ENCODE measurements at places on chromosomes 16 and 17.

- no peak overlapping the region for H3K4me3 ChIP-seq
- H3K4me1 ChIP-seq = no peaks in the 10 kb centered on the region
- no peaks in the 10 kb centered on the region for H3K27me3 ChIP-seq
Measured at GRCh38 chr17:45338023-45338781, 21.4 kb upstream of the MAP3K14 start.

- H3K4me1 ChIP-seq = no peaks in the 10 kb centered on the region
- H3K36me3 ChIP-seq = no peaks in the 10 kb centered on the region
- DNase-seq = no peak
- H3K27ac ChIP-seq = no peak overlapping the region
- H3K27me3 ChIP-seq = no peaks in the 10 kb centered on the region
Measured at GRCh38 chr16:55444754-55445485, 34.1 kb upstream of the MMP2 start.

- H3K4me1 ChIP-seq = no peaks in the 10 kb centered on the region
- no peaks in the 10 kb centered on the region for H3K36me3 ChIP-seq
- no peaks in the 10 kb centered on the region for H3K27me3 ChIP-seq
- H3K27ac ChIP-seq = no peak overlapping the region
- no peak for DNase-seq
Measured at GRCh38 chr16:4924593-4925292, 12.2 kb downstream of the PPL start.

GRCh38 chr16:997440-998051 is 16.0 kb downstream of the SOX8 start:
- peak overlapping the region; percentile 51 for H3K4me3 ChIP-seq
- no peaks in the 10 kb centered on the region for H3K27me3 ChIP-seq
- H3K4me1 ChIP-seq = peaks cover 38% of the 10 kb centered on the region
- DNase-seq = peak; percentile 38

- H3K4me1 ChIP-seq = peaks cover 18% of the 10 kb centered on the region
- H3K4me3 ChIP-seq = no peak overlapping the region
- DNase-seq = peak; percentile 58
- no peaks in the 10 kb centered on the region for H3K27me3 ChIP-seq
- peak overlapping the region; percentile 50 for H3K27ac ChIP-seq
Measured at GRCh38 chr17:65173284-65173793, 36.2 kb downstream of the RGS9 start.

DNA sequence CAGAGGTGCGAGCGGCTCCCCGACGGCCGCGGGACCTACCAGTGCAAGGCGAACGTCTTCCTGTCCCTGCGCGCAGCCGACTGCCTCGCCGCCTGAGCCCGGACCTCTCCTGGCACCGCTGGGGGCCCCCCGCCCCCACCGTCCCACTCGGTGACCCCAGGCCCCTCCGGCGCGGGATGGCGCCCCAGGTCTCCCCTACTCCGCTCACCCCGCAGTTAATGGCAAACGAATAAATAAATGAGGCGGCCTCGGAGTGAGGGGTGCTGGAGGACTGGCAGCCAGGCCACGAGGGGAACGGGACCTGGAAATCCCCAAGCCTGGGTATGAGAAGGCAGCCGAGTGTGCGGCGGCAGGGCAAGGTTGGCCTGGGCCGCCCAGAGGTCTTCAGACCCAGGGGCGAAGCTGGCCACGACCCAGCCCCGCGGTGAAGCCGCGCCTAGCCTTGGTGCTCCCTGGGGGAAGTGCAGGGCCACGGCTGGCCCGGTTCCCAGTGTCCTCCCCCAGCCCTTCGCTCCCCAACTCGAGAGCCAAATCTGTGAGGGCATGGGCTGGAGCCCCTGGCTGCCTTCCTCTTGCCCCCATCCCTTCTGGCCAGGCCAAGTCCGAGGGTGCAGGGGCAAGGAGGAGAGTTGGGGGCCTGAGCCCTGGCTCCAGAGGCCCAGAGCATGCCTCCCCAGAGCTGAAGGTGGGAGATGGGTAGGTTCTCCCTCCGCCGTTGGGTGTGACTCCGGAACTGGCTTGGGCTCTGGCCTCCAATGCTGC is 796 bp downstream of the NPB start:
- no peak overlapping the region for H3K4me3 ChIP-seq
- no peak overlapping the region for H3K27ac ChIP-seq
- DNase-seq = no peak

DNA sequence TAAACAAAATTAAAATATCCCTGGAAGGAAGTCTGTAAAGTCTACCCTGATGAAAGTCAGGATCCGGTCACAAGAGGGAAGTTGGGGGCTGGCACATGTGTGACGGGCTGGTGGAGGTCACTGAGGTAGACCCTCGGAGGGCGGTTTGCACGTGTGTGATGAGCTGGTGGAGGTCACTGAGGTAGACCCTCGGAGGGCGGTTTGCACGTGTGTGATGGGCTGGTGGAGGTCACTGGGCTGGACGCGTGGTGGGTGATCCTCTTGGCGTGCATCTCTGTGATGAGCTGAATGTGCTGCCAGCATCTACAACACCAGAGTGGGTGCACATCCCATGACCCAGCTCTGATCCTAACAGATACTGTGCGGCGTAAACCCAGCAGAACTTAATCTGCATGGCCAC is 43.7 kb upstream of the METRNL start:
- H3K27ac ChIP-seq = no peak overlapping the region
- no peak for DNase-seq
- no peaks in the 10 kb centered on the region for H3K4me1 ChIP-seq
- peaks cover 9% of the 10 kb centered on the region for H3K36me3 ChIP-seq

GRCh38 chr17:7098802-7099459 is 15.7 kb downstream of the ASGR2 start:
- DNase-seq = no peak
- H3K4me3 ChIP-seq = no peak overlapping the region
- peaks cover 2% of the 10 kb centered on the region for H3K27me3 ChIP-seq

DNA sequence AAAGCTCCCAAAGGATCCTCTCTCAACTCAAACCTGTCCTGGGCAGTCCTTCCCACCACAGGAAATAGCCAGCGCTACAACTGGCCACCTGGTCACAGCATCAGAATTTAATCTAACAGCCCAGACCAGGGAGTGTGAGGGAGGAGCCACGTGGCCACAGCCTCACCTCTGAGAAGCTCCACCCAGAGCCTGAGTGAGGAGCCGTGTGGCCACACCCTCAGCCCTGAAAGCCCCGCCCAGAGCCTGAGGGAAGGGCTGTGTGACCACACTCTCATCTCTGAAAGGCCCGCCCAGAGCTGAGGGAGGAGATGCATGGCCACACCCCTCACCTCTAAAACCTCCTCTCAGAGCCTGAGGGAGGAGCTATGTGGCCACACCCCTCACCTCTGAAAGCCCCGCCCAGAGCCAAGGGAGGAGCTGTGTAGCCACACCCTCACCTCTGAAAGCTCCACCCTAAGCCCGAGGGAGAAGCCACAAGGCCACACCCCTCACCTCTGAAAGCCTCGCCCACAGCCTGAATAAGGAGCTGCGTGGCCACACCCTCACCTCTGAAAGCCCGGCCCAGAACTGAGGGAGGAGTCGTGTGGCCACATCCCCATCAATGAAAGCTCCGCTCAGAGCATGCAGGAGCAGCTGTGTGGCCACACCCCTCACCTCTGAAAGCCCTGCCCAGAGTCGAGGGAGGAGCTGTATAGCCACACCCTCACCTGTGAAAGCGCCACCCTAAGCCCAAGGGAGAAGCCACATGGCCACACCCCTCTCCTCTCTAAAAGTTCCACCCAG is 28.6 kb downstream of the SLC38A8 start:
- no peak overlapping the region for H3K4me3 ChIP-seq
- H3K4me1 ChIP-seq = no peaks in the 10 kb centered on the region
- no peak overlapping the region for H3K27ac ChIP-seq
- no peaks in the 10 kb centered on the region for H3K36me3 ChIP-seq
- H3K27me3 ChIP-seq = no peaks in the 10 kb centered on the region
- peak; percentile 26 for DNase-seq

DNA sequence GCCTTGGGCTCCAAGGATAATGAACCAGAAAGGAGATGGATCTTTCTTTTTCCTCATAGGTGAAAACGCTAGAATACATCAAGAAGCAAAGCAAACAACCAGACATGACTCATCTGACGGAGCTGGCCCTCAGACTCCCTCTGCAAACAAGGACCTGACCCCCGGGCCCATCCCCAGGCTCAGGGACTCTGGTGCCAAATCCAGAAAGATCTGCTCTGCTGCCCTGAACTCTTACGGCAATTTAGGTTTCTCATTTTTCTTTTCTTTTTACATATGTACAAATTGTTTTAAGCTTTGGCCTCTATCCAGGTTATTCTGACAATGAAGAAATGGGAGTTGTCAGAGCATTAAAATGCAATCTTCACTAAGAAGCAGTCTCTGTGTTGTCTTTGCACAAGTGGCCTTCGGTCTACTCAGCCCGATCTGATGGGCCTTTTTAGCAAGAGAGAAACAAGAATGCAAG is 17.7 kb downstream of the KNOP1 start:
- DNase-seq = no peak
- H3K4me3 ChIP-seq = no peak overlapping the region
- peaks cover 35% of the 10 kb centered on the region for H3K4me1 ChIP-seq
- H3K27ac ChIP-seq = no peak overlapping the region
- H3K27me3 ChIP-seq = no peaks in the 10 kb centered on the region
- H3K36me3 ChIP-seq = peaks cover 16% of the 10 kb centered on the region

DNA sequence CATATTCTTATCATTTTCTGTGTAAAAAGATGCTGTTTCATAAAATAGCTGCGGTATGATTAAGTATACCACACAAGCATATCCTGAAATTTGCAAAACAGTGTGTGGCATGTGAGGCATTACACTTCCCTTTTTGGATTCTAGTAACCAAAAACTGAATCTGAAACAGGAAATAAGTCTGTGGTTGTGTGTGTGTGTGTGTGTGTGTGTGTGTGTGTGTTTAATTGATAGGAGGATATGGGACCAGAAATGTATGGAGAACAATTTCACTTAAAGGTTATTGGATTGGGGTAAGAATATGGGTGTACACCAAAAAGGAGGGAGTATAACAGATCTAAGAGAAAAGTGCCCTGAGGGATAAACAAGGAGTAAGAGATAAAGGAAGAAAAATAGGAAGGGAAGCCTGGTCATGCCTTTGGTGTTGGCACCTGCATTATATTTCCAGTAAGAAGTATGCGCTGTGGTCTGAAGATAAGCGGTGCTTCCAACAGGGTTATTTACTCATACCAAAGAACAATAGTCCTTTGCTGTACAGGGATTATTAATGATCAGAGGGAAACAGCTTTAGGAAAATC is 4.0 kb downstream of the LYRM1 start:
- H3K4me1 ChIP-seq = peaks cover 18% of the 10 kb centered on the region
- H3K27me3 ChIP-seq = no peaks in the 10 kb centered on the region
- no peaks in the 10 kb centered on the region for H3K36me3 ChIP-seq
- no peak overlapping the region for H3K4me3 ChIP-seq
- DNase-seq = no peak

DNA sequence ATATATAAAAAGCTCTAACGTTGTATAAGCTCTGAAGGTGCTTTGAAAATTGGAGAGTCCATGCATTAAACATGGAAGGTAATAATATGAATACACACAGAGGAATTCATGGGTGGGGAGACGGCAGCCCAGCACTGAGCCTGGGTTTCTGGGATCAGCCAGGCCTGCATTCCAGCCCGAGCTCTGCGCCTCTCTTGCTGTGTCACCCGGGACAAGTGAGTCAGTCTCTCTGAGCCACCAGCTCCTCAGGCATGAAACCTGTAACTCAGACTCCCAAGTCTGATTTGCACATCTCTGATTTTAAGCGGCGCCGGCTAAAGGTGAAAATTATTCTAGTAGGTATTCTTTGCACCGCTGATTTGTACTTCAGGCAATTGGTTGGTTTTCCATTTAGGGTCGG is 238.8 kb downstream of the MRTFB start:
- H3K36me3 ChIP-seq = no peaks in the 10 kb centered on the region
- no peak for DNase-seq
- no peak overlapping the region for H3K4me3 ChIP-seq
- no peaks in the 10 kb centered on the region for H3K4me1 ChIP-seq
- H3K27ac ChIP-seq = no peak overlapping the region

- H3K4me1 ChIP-seq = no peaks in the 10 kb centered on the region
- DNase-seq = no peak
- no peaks in the 10 kb centered on the region for H3K36me3 ChIP-seq
- H3K27me3 ChIP-seq = no peaks in the 10 kb centered on the region
- H3K27ac ChIP-seq = no peak overlapping the region
Measured at GRCh38 chr16:13168091-13168572, 266.7 kb downstream of the SHISA9 start.

- H3K4me3 ChIP-seq = peak overlapping the region; percentile 61
- no peak overlapping the region for H3K27ac ChIP-seq
- H3K36me3 ChIP-seq = no peaks in the 10 kb centered on the region
- peaks cover 19% of the 10 kb centered on the region for H3K4me1 ChIP-seq
Measured at GRCh38 chr17:75753514-75754377, 11.2 kb downstream of the GALK1 start.

DNA sequence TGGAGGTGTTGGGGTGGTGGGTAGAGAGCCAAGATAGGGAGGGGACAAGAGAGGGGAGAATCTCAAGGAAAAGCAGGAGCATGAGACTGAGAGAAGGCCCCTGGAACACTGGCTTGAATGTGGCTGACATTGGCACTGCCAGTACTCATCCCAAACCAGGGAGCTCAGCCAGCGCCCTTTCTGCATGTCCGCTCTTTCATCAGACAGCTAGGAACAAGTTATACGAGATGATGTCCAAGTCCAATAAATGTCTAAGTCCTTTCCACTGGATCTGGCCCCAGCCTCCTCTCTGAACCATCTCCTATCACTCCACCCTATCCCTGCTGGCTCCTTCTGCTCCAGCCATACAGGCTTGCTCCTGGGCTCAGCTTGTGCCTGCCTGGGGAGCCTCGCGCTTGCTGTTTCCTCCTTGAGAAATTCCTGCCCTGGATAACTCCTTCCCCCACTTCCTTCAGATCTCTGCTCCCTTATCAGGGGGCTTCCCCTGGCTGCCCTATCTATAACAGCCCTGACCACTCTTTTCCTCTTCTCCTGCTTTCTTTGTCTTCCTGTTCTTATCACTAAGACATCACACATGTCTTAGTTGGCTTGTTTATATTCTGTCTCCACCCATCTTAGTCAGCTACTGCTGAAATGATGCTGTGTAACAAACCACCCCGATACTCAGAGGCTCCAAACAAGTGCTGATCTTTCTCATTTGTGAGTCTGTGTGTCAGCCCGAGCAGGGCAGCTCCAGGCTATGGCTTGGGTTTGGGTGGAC is 37.1 kb upstream of the MEOX1 start:
- H3K36me3 ChIP-seq = no peaks in the 10 kb centered on the region
- H3K27me3 ChIP-seq = no peaks in the 10 kb centered on the region
- H3K4me3 ChIP-seq = no peak overlapping the region
- H3K27ac ChIP-seq = no peak overlapping the region
- no peaks in the 10 kb centered on the region for H3K4me1 ChIP-seq
- no peak for DNase-seq

DNA sequence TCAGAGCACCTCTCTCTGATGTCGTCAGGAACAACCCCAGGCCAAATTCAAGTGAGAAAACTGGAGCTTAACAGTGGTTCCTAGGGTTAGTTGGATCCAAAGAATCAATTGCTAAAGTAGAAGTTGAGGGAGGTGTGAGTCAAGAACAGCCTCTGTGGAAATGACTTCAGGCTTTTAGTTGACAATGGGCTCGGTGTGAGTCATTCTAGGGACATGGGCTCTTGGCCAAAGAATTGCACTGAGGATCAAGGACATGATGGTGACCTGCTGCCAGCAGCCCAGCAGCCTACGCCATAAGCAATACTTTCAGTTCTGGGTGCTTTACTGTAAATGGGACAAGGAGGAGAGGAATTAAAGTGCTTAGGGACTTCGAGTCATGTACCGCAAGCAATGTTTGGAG is 32.1 kb upstream of the SMURF2 start:
- no peak overlapping the region for H3K27ac ChIP-seq
- no peak for DNase-seq
- no peaks in the 10 kb centered on the region for H3K4me1 ChIP-seq
- H3K4me3 ChIP-seq = no peak overlapping the region
- no peaks in the 10 kb centered on the region for H3K36me3 ChIP-seq
